Hepatocyte (in vitro differentiated cells): ENCODE measurements at places on chromosomes 13 and 19.

DNA sequence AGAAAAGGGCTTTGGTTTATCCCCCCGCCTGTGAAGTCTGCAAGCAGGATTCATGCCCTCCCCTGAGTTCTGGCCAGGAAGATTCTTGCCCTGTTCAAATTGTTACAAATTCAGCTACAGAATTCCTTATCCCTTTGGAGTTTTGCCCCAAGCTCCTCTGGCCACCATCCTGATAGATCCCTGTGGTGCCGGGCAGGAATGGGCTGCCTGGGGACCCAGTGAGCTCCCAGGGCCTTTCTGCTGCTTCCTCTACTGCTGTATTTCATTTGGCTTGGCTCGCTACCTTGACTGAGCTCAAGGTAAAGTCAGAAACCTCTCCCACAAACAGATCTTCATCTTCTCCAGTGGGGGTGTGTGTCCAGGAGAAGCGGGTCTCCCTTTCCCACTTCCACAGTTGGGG, 194.6 kb upstream of the NBEA start:
- DNase-seq, result no peak

DNA sequence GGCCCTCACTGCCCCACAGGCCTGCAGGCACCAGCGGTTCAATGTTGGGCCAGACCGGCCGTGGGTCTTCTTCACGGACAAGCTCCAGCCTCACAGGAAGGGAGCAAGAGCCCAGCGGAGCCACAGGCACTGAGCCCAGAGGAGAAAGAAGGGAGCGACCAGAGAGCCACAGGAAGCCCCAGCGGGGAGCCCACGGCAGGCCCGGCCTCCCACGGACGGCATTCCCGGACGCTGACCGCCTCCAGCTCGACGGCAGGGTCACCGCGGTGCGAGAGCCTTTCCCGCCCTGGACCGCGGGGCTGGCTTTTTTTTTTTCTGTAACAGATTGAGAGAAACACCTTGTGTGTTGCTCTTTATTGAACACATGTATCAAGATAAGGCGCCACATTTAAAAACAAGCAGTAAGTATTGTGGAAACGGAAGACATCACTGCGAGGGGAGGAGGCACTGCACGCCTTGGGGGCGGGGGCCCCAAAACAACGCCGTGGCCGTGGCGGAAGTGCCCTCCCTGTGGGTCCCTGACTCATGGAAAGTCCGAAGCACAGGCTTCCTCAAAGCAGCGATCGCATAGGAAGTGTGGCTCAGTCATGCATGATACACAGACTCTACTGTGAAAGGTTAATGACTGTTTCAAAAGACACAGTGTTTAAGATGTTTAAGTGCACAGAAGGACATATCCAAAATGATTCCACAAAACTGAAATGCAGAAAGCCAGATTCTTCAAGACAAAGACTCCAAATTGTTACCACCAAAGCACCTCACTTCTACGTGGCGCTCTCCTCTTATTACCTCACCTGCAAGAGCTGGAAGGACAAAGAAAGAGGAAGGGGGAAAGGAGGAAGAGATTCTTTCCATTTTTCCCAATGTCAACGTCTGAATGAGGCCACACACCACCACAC, 3.5 kb downstream of the RASA3 start:
- no peak for DNase-seq

DNA sequence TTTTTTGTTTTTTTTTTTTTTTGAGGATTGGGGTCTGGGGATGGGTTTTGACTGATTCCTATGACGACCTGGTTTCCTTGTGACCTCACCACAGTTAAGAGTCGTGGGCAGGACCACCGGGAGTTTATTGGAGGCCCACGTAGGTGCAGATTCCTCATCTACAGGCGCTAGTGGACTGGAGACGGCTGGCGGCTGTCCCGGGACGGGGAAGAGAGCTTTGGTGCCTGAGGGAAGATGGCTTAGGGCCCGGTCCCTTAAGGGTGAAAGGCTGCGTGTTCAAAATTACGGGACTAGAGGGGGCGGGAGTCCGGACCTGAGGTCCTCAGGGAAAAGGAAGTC, 682 bp upstream of the TEAD2 start:
- peak; percentile 65 for DNase-seq

- no peak for DNase-seq
Observed at GRCh38 chr19:41876847-41877832, at the start of gene CD79A. TSS of gene CD79A (plus strand) at chr19:41877279. CDS start at chr19:41877305, 26 bp downstream.

- DNase-seq, result no peak
Observed at GRCh38 chr13:59414006-59414405, 749.7 kb downstream of the DIAPH3 start.

DNA sequence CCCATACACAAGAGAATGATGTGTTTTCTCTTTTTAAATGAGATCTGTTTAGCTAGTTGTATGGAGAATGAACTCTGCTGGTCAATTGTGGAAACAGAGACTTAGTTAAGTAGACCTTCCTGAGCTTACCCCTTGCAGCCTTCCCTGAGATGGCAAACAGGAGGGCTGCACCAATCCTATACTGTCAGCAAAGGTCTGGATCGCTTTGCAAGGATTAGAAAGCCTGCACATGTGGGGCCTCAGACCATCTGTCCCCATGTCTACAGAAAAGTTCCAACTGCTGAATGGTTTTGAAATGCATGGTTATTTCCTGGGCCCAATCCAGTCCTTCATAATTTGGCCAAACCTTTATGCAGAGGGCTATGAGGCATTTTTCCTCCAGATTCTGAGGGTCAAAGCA, 183.9 kb upstream of the SLC10A2 start:
- no peak for DNase-seq

GRCh38 chr13:48266701-48267639, 34.0 kb downstream of the ITM2B start:
- DNase-seq, result no peak

DNA sequence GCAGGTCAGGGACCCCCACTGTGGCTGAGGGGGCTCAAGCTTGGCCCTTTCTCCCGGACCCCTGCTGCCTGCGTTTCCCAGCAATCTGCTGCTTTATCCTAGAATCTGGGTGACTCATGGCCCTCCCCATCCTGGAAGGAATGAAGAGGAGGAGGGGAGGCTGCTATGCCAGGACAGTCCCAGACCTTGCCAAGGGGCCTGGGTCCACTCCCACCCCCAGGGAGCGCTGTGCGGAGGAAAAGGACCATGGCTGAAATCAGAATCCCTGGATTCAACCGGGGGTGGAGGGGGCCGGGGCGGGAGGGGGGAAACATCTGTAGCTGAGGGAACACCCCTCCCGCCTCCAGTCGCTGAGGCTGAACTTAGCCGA, 20.5 kb downstream of the ZNF114 start:
- DNase-seq, result peak; percentile 64

DNA sequence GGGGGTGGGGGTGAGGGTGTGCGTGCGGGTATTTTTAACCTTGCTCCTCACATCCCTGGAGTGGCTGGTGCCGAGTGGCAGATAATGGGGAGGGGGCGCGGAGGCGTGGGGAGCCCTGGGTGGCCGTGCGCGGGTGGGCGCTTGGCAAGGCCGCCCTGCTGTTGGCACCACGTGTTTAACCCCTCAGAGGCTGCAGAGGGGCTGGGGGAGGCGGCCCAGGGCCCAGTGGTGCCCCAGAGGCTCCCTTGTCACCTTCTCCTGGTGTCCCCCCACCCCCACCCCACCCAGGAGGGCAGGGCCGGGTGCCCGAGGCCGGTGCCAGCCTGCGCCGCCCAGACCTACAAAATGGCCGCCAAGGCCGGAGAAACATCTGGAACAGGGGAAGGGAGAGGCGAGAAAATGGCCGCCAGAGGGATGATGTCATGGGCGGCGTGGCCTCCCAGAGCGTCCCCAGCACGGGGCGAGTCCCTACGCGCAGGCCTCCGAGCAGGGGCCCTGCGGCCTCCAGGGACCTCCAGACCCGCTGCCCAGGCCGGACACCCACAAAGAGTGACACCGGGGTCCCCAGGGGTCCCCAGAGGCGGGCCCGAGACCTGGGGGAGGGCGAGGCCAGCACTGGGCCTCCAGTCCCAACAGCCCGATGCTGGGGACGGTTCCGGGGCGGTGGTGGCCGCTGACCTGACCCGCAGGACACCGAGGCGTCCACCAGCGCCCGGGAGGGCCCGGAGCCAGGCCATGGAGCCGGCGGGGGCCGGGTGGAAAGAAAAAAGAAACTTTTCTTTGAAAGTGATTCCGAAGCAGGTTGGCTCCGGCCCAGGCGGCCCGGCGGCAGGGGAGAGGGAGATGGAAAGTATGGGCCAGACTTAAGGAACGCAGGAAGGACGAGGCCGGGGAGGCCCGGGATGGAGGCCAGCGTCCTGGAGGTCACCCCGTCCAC, 38.2 kb downstream of the NFIC start:
- peak; percentile 58 for DNase-seq

DNA sequence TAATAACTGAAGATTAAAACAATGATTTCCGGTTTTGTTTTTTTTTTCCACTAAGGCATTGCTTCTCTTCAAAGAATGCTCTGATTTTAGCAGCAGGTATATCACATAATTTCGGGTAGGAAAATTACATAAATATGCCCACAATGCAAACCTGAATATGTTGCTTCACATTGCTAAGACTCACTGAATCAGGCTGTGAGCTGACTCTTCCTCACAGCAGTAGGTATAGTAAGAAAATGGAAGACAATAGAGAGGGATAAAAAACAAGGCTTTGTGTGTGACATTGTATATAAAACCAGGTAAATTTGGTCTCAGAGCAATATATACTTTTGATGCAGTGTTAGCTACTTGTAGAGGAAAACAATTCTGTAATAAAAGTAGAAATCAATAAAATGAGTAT, 1355.0 kb downstream of the OLFM4 start:
- no peak for DNase-seq
